ENCODE measurements at places on chromosomes 3 and 15. TPM values are rescaled to one million over a fixed set of nuclear protein-coding genes. Genes with fewer than 3 reads are reported as not detected.

GRCh38 chr3:21754839-21755238 is 3.8 kb upstream of the ZNF385D start:
- no peak for DNase-seq

DNA sequence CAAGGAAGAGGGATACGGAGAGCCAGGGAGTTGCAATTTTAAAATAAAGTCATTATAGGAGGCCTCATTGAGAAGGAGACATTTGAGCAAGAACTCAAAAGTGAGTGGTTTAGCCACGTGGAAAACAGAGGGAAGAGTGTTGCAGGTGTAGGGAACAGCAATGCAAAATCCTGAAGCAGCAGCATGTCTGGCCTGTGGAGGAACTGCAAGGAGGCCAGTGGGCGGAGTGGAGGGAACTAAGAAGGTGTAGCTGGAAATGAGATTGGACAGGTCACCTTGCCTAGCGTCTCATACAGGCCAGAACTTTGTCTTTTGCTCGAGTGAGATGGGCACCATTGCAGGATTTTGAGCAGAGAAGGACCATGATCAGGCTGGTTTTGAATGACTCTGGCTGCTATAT is 34.9 kb downstream of the SAXO2 start:
- no peak for DNase-seq

- DNase-seq = no peak
Measured at GRCh38 chr3:115859002-115859807, 235.9 kb downstream of the GAP43 start.

GRCh38 chr3:53253707-53254508 is 1.9 kb downstream of the TKT start:
- no peak for DNase-seq

GRCh38 chr3:63824309-63824708 is 5.2 kb downstream of the C3orf49 start:
- no peak for DNase-seq

DNA sequence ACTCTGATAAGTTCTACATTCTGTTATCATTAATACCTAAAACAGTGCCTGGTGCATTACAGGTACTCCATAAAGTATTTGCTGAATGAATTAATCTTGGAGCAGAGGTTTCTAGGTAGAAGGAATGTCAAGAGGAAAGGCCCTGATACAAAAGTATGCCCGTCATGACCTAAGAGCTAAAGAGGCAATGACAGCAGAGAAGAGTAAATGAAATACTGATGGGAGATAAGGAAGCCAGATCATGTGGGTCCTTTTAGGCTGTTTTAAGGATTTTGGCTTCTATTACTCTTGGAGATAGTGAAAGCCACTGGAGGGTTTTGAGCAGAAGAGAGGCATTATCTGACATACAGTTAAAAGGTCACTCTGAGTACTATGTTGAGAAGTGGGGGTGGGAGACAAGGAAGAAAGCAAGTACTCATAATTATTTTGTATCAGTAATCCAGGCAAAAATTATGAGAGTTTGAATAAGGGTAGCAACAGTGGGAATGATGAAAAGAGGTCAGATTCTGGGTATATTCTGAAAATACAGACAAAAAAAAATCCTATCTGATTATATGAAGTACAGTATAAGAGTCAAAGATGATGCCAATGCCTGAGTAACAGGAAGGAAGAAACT is 48.3 kb downstream of the DENND4A start:
- DNase-seq = no peak

The TGFBR2 gene
- total RNA-seq = 45.9 TPM

DNA sequence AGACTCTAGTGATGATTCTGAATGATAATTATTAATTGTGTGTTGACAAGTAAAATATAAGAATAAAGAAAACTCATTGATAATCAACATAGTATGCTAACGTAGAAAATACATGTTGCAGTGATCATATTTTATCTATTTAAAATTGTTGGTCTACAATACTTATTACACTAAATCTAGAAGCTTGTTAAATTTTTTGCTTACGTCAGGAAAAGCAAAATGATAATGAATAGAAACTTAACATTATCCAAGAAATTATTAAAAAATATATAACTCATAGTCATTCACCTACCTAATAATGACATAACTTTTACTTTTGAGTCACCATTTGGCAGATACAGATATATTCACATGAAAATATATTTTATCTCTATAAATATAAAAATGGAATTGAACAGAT is 984.1 kb downstream of the PLOD2 start:
- DNase-seq = no peak

The KNG1 gene
- total RNA-seq = 0.23 TPM

- DNase-seq = no peak
Measured at GRCh38 chr15:73987250-73987649, 4.8 kb downstream of the STOML1 start.

DNA sequence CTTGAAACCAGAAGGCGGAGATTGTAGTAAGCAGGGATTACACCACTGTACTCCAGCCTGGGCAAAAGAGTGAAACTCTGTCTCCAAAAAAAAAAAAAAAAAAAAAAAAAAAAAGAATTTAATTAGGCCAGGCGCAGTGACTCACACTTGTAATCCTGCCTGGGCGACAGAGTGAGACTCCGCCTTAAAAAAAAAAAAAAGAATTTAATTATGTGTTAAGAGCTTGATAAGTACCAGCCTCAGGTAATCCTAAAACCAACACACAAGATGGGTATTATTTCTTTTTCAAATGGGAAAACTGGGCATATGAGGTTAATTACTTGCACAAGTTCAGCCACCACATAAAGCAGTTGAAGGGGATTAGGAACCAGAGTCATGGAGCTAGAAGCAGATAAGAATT is 49.0 kb downstream of the PBRM1 start:
- no peak for DNase-seq

GRCh38 chr3:144106970-144107369 is 135.3 kb downstream of the DIPK2A start:
- DNase-seq = no peak

The SOX2 gene
- 0.39 TPM for total RNA-seq

DNA sequence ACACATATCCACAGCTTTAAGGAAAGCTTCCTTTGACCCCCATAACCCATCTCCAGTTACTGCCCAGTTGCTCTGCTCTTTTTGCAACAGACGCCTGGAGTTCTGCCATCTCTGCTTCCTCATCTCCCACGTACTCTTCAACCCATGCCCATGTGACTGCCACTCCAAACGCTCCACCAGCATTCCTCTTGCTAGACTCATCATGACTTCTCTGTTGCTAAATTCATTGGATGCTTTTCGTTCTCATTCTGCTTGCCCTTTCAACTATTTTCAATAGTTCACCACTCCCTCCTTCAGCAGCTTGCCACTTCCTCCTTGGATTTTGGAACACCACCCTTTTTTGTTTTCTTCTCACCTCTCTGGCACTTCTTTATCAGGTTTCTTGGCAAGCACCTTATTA is 2.7 kb upstream of the KNSTRN start:
- DNase-seq = peak; percentile 61
